ENCODE measurements at places on chromosomes 6 and 20.

- peak; percentile 52 for DNase-seq
These were observed 166.0 kb downstream of the ARHGAP18 start for GRCh38 chr6:129543981-129544380.

- peak; percentile 60 for DNase-seq
These were observed 20.2 kb downstream of the PIM1 start for GRCh38 chr6:37190159-37190535.

- peak; percentile 59 for DNase-seq
These were observed 14.9 kb upstream of the PPARD start for GRCh38 chr6:35327349-35328027.

- no peak for DNase-seq
These were observed 193.6 kb upstream of the CEP162 start for GRCh38 chr6:84421031-84421430.

- peak; percentile 31 for DNase-seq
These were observed 54.3 kb upstream of the BACH2 start for GRCh38 chr6:90350689-90351554.

DNA sequence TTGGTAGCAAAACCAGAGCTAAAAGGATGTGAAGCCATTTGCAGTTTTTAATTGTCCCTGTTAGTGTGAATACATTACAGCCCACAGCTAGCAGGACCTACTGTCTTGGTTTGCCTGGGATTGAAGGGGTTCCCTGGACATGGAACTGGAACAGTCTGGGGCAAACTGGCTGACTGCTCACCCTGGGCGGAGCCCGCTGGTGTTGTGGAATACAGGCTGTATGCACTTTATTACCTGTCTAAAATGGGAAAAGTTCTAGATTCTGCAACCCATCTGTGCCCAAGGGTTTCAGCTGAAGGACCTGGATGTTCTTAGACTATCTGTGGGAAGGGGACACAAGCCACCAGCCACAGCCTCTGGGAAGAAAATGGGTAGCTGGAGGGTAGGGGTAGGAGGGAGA lies 12.2 kb upstream of the CDKN1A start:
- DNase-seq, result no peak
